ENCODE measurements at places on chromosomes 7 and 10. TPM values are rescaled to one million over a fixed set of nuclear protein-coding genes. Genes with fewer than 3 reads are reported as not detected.

The AS3MT gene
- 3.3 TPM for total RNA-seq

The ZNF804B gene
- not detected for total RNA-seq

The COBL gene
- total RNA-seq, result 4.7 TPM

The ADAM8 gene
- total RNA-seq, result 2.2 TPM

The PRSS37 gene
- not detected for total RNA-seq

The SPAM1 gene
- total RNA-seq, result not detected

The STEAP4 gene
- not detected for total RNA-seq

The RBP3 gene
- not detected for total RNA-seq

The CYP2E1 gene
- not detected for total RNA-seq

The FFAR4 gene
- 0.27 TPM for total RNA-seq

The RNF32 gene
- 1.4 TPM for total RNA-seq

The SP4 gene
- total RNA-seq, result 1.2 TPM

The PIK3CG gene
- total RNA-seq, result not detected

The ZPBP gene
- not detected for total RNA-seq

The CPA2 gene
- total RNA-seq, result 0.08 TPM

The TRIM4 gene
- 26.4 TPM for total RNA-seq

The SPDYE1 gene
- total RNA-seq, result not detected

The AKR1D1 gene
- not detected for total RNA-seq

The SPDYE5 gene
- not detected for total RNA-seq

The AGR3 gene
- total RNA-seq, result not detected

The ARHGAP22 gene
- total RNA-seq, result 4.4 TPM

The CADPS2 gene
- total RNA-seq, result 0.07 TPM

The TFR2 gene
- total RNA-seq, result 2.9 TPM

The ABCB1 gene
- not detected for total RNA-seq

The SLC13A1 gene
- not detected for total RNA-seq

The CALML3 gene
- total RNA-seq, result not detected

The OPN4 gene
- not detected for total RNA-seq

The TAS2R5 gene
- total RNA-seq, result 0.40 TPM

The FGL2 gene
- not detected for total RNA-seq

The UTF1 gene
- total RNA-seq, result 0.16 TPM

The SPOCK2 gene
- total RNA-seq, result 0.42 TPM

The BEND7 gene
- total RNA-seq, result 12.0 TPM

The TFPI2 gene
- 255 TPM for total RNA-seq

The TRIM8 gene
- 48.6 TPM for total RNA-seq

The CCDC172 gene
- total RNA-seq, result not detected

The NPFFR1 gene
- not detected for total RNA-seq

The GOT1 gene
- total RNA-seq, result 34.3 TPM

The SUN3 gene
- not detected for total RNA-seq

The LRMDA gene
- 4.1 TPM for total RNA-seq

The EPDR1 gene
- total RNA-seq, result 70.4 TPM
